ENCODE measurements at places on chromosomes 1 and 21. TPM values are rescaled to one million over a fixed set of nuclear protein-coding genes. Genes with fewer than 3 reads are reported as not detected.

DNA sequence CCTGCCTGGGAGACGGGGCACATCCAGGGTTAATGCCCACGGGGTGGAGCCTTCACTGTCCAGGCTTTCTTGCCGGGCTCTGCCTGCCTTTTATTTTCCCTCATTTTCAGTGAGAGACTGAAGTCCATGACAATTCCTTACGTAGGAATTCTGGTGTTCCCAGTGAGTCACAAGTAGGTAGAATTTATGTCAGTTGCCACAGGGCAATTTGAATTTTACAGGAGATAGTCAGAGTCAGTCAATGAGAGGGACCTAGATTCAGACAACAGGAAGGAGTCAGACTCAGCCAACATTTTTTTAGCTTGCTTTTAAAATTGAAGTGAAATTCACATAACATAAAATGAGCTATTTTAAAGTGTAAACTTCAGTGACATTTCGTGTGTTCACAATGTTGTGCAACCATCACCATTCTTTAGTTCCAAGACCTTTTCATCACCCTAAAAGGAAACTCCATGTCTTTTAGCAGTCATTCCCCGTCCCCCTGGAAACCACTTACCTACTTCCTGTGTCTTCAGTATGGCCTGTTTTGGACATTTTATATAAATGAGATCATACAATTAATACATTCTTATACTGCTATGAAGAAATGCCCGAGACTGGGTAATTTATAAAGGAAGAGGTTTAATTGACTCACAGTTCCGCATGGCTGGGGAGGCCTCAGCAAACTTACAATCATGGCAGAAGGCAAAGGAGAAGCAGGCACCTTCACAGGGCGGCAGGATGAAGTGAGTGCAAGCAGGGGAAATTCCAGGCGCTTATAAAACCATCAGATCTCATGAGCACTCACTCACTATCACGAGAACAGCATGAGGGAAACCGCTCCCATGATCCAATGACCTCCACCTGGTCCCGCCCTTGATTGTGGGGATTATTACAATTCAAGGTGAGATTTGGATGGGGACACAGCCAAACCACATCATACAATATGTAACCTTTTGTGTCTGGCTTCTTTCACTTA lies 14.6 kb downstream of the AJAP1 start:
- no peak overlapping the region for H3K4me3 ChIP-seq
- H3K4me1 ChIP-seq, result no peaks in the 10 kb centered on the region
- H3K27me3 ChIP-seq, result no peaks in the 10 kb centered on the region
- DNase-seq, result no peak

DNA sequence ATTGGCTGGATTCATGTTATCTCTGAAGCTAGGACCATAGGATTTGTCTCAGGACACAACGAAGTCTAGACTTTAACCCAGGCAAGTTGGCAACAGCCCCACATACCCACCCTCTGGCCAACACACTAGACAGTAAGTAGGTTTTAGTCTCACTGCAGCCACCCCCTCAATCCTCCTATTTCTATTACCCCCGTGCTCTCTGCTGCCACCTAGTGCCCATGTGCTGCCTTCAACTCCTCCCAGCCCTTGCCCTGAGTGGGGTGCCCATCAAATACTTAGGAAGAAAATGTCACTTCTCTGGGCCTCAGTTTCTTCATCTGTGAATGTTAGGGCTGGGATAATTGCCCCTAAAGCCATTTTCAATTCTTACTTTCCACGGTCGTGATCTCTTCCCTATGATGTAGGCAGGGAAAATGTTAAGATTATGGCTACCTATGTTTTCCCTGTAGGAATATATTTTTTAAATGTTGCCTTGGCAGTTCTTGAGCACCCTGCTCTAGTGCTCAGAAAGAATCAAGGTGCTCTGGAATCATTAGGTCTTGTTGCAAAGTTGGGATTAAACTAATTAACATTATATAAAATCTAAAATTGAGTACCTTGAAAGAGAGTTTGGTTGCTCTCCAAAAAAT lies 213.0 kb downstream of the LMX1A start:
- no peaks in the 10 kb centered on the region for H3K4me1 ChIP-seq
- H3K27ac ChIP-seq, result no peak overlapping the region
- H3K4me3 ChIP-seq, result no peak overlapping the region
- no peaks in the 10 kb centered on the region for H3K36me3 ChIP-seq
- no peak for DNase-seq
- peaks cover 34% of the 10 kb centered on the region for H3K27me3 ChIP-seq

DNA sequence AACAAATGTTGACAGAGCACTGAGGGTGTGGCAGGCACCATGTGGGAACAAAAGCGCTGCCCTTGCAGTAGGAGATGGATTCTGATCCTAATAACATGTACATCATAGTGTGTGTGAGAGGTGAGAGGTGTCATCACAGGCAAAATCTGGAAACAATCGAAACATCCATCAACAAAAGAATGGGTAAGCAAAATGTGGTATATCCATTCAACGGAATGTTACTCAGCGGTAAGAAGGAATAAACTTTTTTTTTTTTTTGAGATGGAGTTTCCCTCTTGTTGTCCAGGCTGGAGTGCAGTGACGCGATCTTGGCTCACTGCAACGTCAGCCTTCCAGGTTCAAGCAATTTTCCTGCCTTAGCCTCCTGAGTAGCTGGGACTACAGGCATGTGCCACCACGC lies 112.3 kb downstream of the ACTL8 start:
- H3K27ac ChIP-seq, result no peak overlapping the region
- peaks cover 8% of the 10 kb centered on the region for H3K4me1 ChIP-seq
- H3K36me3 ChIP-seq, result no peaks in the 10 kb centered on the region
- no peak for DNase-seq

DNA sequence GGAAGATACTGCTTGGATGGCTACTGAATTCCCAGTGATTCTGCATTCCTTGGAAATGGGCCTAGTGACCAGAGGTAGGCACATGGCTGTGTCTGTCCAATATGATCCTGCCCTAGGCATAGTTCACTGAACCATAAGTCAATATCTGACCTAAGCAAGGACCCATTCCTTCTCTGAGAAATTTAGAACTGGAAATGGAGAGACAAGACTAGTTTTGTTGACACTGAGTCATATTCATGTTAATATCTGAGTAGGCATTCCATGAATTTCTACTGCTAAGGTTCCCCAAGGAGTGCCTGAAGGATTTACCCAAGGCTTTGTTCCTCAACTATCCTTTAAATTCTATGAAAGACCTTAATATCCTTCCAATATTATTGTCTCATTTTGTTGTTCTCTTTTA lies 329.8 kb upstream of the BEND5 start:
- no peak for DNase-seq
- no peaks in the 10 kb centered on the region for H3K27me3 ChIP-seq
- H3K36me3 ChIP-seq, result no peaks in the 10 kb centered on the region
- H3K4me3 ChIP-seq, result no peak overlapping the region
- no peak overlapping the region for H3K27ac ChIP-seq

DNA sequence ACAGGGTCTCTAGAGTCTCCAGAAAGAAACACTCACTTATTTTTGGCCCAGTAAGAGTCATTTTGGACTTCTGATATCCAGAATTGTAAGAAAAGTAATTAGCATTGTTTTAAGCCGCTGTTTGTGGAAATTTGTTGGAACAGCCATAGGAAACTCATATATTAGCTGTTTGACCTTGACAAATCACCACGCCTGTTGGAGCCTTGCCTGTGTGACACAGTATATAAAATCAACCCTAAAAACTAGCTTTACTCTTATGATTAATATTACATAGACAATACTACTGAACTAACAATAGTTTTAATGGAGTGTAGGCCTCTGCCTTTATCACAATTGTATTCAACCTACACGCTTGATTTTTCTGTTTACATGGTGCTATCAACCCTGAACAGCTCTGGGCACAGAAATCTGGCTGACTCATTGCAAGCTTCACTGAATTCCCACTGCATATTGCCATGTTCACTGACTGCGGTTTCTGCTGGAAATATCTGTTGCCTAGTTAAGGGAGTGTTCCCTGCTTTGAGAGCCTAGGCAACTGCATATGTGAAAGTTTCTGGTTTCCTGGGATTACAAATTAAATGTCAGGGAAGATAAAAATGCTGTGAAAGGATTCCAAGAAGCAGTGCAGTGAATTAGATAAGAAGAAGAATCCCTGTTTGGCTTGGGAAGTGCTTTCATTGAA lies 419.5 kb upstream of the DEPDC1 start:
- no peaks in the 10 kb centered on the region for H3K36me3 ChIP-seq
- H3K4me1 ChIP-seq, result no peaks in the 10 kb centered on the region
- H3K27ac ChIP-seq, result no peak overlapping the region
- H3K27me3 ChIP-seq, result no peaks in the 10 kb centered on the region

GRCh38 chr1:4021136-4021973 lies 121.3 kb upstream of the C1orf174 start:
- no peak overlapping the region for H3K4me3 ChIP-seq
- no peaks in the 10 kb centered on the region for H3K27me3 ChIP-seq
- no peaks in the 10 kb centered on the region for H3K36me3 ChIP-seq
- no peak for DNase-seq
- H3K27ac ChIP-seq, result no peak overlapping the region

- no peak overlapping the region for H3K27ac ChIP-seq
- H3K27me3 ChIP-seq, result peaks cover 3% of the 10 kb centered on the region
- peaks cover 2% of the 10 kb centered on the region for H3K36me3 ChIP-seq
- no peak overlapping the region for H3K4me3 ChIP-seq
- no peak for DNase-seq
These were observed 245.7 kb upstream of the RGS18 start for GRCh38 chr1:191912517-191912916.

GRCh38 chr1:217586586-217586985 lies 44.3 kb downstream of the GPATCH2 start:
- no peak for DNase-seq
- no peak overlapping the region for H3K4me3 ChIP-seq
- no peaks in the 10 kb centered on the region for H3K27me3 ChIP-seq
- no peak overlapping the region for H3K27ac ChIP-seq

GRCh38 chr1:172109359-172109758 lies 268.1 kb downstream of the DNM3 start:
- DNase-seq, result no peak
- H3K27ac ChIP-seq, result no peak overlapping the region
- H3K4me3 ChIP-seq, result no peak overlapping the region
- no peaks in the 10 kb centered on the region for H3K36me3 ChIP-seq
- H3K4me1 ChIP-seq, result peaks cover 43% of the 10 kb centered on the region

DNA sequence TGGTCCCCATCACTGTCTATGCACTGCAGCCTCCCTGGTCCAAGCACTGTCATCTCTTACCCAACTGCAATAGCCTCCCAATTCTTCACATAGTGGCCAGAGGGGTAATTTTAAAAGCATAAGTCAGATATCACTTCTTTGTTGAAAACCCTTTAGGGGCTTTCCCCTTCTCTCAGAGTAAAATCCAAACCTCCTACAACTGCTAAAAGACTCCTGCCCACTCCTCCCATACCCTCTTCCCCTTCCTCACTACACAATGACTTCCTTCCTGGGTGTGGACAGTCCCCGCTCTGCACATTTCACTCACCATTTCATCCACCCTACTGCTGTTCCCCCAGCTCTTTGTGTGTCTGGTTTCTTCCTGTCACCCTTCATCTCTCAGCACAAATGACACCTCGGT lies 8.3 kb downstream of the MCOLN2 start:
- H3K4me3 ChIP-seq, result no peak overlapping the region
- no peak overlapping the region for H3K27ac ChIP-seq
- no peaks in the 10 kb centered on the region for H3K4me1 ChIP-seq
- no peak for DNase-seq
- H3K27me3 ChIP-seq, result peaks cover 51% of the 10 kb centered on the region
- peaks cover 3% of the 10 kb centered on the region for H3K36me3 ChIP-seq

- DNase-seq, result no peak
- no peak overlapping the region for H3K27ac ChIP-seq
- H3K27me3 ChIP-seq, result no peaks in the 10 kb centered on the region
- peaks cover 7% of the 10 kb centered on the region for H3K36me3 ChIP-seq
These were observed 477.1 kb upstream of the VAMP3 start for GRCh38 chr1:7293702-7294629.

GRCh38 chr1:38929476-38929875 lies 12.2 kb downstream of the RHBDL2 start:
- peaks cover 3% of the 10 kb centered on the region for H3K36me3 ChIP-seq
- no peaks in the 10 kb centered on the region for H3K27me3 ChIP-seq
- H3K4me3 ChIP-seq, result no peak overlapping the region
- no peak for DNase-seq
- no peak overlapping the region for H3K27ac ChIP-seq

- no peak for DNase-seq
- no peaks in the 10 kb centered on the region for H3K36me3 ChIP-seq
- peaks cover 37% of the 10 kb centered on the region for H3K4me1 ChIP-seq
- H3K27me3 ChIP-seq, result peaks cover 3% of the 10 kb centered on the region
These were observed 53.0 kb downstream of the IER5 start for GRCh38 chr1:181141431-181141910.

DNA sequence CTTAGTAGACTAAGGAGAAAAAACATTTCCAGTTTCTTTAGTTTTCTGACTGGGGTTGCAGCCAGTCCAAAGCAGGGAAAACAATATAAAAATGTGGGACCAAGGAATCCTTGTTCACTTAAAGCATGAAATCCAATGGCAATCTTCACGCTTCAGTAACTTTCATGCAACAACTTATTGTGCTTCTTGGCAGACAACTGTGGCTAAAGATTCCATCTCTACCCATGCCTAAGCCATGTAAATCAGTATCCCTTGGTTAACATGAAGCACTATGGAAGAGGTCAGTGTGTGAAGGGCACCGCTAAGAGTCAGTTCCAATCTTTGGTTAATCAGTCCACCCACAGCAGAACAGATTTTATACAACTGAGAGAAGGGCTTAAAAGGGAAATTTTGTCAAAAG lies 201.8 kb upstream of the GREM2 start:
- H3K27me3 ChIP-seq, result no peaks in the 10 kb centered on the region
- no peak overlapping the region for H3K27ac ChIP-seq
- H3K4me1 ChIP-seq, result peaks cover 18% of the 10 kb centered on the region
- no peak overlapping the region for H3K4me3 ChIP-seq

GRCh38 chr21:44648557-44649311 lies 2.5 kb downstream of the KRTAP10-11 start:
- H3K27me3 ChIP-seq, result peaks cover 26% of the 10 kb centered on the region
- H3K27ac ChIP-seq, result no peak overlapping the region
- DNase-seq, result no peak
- H3K36me3 ChIP-seq, result peaks cover 6% of the 10 kb centered on the region
- H3K4me3 ChIP-seq, result no peak overlapping the region

DNA sequence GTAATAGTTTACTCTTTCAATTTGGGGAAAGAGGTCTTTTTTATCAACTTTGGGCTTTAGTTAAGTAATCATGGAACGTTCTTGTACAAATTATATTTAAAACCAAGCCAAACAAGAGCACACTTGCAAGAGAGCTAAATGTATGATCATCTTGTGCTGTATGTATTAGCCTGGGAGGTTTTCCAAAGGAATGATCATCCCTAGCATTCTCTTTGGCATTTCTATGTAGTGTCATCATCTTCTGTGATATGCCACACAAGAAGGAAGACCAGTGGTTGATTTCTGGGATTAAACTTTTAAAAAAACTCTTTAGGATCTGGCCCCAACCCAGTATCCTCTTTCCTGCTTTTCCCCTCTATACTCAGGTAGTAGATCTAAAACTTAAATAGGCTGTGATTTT lies 38.4 kb upstream of the KCNQ4 start:
- H3K27me3 ChIP-seq, result no peaks in the 10 kb centered on the region
- DNase-seq, result no peak
- no peak overlapping the region for H3K4me3 ChIP-seq
- H3K27ac ChIP-seq, result peak overlapping the region; percentile 58

Gene SPATA46
- total RNA-seq, result not detected

Gene IPO13
- total RNA-seq, result 39.2 TPM

Gene HMGCS2
- not detected for total RNA-seq

Gene KCNA3
- not detected for total RNA-seq

Gene TMEM269
- total RNA-seq, result 0.20 TPM

Gene KPRP
- not detected for total RNA-seq

Gene KCNK2
- not detected for total RNA-seq

Gene AGO3
- total RNA-seq, result 26.1 TPM

Gene SERTAD4
- total RNA-seq, result 71.7 TPM

Gene GNG4
- 0.19 TPM for total RNA-seq

Gene CFHR2
- not detected for total RNA-seq

Gene MANEAL
- 4.2 TPM for total RNA-seq
